Ureter (tissue), 1 donor: ENCODE measurements at places on chromosomes 3 and 15.
A peak's percentile ranks its signal among the peaks of the same experiment; 100 is the strongest.

DNA sequence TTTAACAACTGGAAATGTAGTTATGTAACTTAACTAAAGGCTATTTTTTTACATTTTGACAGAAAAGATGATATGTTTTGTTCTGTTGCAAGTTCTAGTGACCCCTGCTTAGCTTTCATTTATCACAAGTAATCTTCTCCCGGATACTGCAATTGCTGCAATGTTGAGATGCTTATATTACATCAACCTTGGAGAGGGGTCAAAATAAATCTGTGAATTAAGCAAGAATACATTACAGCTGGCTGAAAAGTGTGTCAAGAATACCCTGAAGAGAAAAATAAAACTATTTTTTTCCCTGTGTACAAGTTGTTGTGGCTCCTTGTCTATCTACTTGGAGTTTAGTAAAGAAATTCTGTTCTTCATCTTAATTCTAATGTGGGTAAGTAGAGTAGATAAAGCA lies 232.1 kb upstream of the GOLIM4 start:
- DNase-seq = no peak

DNA sequence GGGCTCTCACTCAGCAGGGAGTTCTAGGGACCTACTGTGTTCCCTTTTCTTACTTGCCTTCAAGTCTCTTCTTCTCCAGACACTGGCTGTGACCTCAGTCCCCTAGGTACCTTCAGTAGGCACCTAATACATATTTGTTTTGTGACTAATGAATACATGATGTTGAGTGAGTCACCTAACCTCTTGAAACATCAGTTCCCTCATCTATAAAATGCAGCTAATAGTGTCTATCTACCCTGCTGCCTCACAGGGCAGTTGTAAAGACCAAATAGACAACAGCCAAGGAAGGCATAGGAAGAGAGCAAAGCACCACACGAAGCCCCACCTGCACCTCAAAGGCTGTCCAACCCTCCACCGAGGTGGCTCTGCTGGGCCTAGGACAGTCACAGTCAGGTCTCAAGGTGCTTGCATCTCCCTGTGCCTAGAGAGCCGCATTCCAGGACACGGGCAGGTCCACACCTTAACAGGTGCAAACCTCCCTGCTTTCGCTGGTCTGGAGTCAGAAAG lies 29.1 kb downstream of the DAPK2 start:
- no peak for DNase-seq

DNA sequence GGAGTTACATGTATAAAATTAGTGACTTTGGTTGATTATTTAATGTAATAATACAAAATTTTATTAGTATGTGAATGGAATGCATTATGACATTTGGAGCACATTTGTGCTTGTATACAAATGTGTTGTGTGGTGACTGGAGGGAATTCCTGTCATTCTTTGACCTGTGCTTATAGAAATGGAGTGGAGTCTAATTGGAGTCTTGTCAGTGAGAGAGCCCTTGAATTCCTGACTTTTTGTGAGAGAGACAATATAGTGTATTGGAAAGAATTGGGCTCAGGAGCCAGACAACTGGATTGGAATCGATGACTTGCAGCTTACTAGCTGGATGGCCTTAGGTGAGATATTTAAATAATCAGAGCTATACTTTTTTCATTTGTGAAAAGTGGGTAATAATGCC lies 9.4 kb downstream of the TCF12 start:
- no peak for DNase-seq

- no peak for DNase-seq
Measured at GRCh38 chr3:163043074-163043473, 1546.5 kb downstream of the OTOL1 start.

DNA sequence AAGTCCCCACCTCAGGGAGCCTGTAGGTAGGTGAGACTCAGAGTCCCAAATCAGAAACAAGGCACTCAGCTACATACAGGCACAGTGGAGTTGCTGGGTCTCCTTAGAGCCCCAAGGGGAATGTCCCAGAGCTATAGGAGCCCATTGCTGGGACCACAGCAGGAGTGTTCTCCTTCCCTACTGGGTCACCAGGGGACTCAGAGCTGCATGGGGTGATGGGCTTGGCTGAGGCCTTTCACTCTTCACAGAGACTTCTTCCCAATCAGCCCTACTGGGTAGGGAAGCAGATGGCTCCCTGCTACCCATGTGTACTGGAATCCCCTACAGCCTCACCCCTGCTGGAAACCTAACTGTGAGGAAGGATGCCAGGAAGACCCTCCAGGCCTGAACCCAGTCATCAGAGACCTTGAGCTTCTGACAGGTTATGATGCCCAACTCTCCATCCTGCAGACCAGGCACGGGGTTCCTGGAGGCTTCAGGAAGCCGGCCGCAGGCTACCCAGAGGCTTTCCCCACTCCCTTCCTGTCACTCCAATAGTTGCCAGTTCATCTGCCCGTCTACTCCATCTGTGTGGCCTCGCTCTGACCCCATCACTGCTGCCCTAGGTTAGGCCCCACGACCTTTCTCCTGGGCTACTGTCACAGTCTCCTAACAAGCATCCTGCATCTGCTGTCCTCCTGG lies 24.0 kb downstream of the RASGRF1 start:
- no peak for DNase-seq

DNA sequence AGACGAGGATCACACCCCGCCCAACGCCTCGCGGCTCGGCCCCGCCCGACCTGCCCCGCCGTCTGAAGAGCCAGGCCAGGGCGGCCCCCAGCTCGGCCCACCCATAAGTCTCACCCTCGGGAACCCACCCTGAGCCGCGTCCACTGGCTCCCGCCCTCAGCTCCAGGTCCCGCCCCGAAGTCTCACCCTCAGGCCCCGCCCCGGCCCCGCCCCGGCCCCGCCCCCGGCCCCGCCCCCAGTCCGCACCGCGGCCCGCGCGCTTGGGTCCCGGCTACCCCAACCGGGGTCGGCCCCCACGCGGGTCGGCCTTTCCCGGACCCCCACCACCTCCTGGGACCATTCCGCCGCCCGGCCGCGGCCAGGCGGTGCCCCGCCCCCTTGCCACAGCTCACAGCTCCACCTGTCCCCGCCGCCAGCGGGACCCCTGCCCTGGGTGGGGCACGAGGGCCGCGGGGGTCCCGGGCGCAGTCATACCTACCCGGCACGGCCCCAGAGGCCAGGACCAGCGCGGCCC lies 489 bp downstream of the CSPG5 start:
- no peak for DNase-seq

DNA sequence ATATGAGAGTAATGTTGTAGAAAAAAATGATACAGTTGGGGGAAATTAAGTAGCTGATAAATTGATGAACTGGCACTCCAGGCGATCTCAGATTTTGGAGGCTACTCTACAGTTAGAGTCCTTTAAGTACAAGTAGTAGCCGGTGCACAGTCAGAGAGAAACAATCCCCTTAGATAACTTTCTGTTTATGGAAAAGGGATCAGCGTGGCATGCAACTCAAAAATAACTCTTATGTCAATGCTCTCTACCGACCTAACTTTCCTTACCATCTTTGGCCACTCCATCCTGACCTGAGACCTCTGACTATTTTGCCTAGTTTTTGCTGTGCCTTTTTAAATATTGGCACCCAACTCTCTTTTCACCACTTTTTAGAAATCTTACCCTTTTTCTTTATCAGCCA lies 299.6 kb downstream of the UNC13C start:
- no peak for DNase-seq

- no peak for DNase-seq
Measured at GRCh38 chr15:101161656-101162055, 90.2 kb downstream of the CHSY1 start.

GRCh38 chr3:133369068-133369440 lies 30.8 kb upstream of the BFSP2 start:
- no peak for DNase-seq

- no peak for DNase-seq
Measured at GRCh38 chr3:15535732-15536131, 14.2 kb upstream of the COLQ start.

DNA sequence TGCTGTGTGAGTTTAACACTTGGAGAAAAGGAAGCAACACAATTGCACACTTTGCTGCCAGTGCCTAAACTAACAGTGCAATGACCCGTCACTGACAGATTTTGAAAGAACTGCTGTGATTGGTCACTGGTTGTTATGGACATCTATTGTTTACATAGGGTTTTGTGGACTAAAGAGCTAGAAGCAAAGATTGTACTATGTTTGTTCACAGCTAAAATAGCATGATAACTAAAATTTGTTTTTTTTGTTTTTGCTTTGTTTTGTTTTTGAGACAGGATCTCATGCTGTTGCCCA lies 112.4 kb upstream of the GOLGA8J start:
- no peak for DNase-seq

- no peak for DNase-seq
Measured at GRCh38 chr3:146037697-146038096, 123.3 kb downstream of the PLOD2 start.

- DNase-seq = peak; percentile 56
Measured at GRCh38 chr15:62391641-62392262, 226.7 kb upstream of the C2CD4B start.

- DNase-seq = no peak
Measured at GRCh38 chr15:72062319-72062718, 55.6 kb downstream of the MYO9A start.

DNA sequence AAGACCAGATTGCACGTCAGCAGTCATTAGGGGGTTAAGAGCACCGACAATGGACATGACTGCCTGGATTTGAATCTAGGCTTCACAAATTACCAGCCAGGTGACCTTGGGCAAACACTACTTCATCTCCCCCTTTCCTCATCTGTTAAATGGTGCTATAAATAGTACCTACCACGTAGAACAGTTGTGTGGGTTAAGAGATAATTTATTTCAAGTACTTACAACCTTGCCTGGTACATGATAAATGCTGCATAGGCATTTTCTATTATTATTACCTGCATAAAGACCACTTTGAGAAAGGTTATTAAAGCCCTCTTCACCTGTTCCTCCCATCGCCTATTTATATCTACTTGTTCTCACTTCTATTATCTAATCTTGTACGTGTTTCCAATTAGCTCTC lies 64.7 kb downstream of the BTD start:
- no peak for DNase-seq

DNA sequence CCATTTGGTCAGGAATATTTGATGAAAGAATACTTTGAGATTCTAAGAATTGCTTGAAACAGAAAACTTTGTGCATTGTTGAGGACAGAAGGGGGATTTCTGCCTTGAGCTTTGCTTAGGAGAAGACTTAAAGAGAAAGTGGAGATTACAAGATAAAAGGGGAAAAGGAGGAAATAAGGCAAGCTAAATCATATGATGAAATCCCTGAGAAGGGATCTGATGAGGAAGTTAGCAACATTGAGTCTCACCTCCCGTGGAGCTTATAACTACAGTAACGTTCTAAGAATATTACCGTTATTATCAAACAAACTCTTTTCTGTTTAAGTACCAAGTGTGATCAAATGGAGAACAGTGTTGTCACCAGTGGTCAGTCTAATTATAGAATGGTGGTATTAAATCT lies 414.7 kb upstream of the NAALADL2 start:
- no peak for DNase-seq

DNA sequence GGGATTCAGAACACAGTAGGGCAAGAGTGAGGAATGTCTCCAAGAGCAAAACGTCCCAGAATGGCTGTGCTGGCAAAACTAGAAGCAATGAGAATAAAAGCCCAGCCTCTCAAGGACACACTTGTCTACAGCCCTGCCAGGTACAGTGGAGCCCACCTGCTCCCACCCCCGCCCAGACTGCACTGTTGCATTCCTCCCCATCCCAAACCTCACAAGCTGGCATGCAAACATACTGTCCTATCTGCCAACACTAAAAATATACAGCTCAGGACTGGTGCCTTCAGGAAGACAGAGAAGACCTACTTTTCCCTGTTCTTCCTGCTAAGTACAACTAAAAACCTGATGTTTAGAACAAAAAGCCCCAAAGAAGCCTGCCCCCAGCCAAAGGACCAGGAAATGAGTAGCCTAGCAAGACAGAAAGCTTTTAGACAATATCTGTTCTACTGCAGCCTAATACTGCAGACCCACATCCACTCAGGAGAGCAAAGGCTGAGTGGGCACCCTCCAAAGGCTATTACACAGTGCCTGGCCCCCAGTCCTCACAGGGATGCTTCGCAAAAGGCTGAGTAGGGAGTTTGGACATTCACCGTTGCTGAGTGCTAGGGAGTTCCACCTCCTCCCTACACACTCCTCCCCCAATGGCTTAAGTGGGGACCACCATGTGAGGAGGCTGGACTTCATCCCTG lies 13.5 kb downstream of the OCA2 start:
- DNase-seq = no peak

DNA sequence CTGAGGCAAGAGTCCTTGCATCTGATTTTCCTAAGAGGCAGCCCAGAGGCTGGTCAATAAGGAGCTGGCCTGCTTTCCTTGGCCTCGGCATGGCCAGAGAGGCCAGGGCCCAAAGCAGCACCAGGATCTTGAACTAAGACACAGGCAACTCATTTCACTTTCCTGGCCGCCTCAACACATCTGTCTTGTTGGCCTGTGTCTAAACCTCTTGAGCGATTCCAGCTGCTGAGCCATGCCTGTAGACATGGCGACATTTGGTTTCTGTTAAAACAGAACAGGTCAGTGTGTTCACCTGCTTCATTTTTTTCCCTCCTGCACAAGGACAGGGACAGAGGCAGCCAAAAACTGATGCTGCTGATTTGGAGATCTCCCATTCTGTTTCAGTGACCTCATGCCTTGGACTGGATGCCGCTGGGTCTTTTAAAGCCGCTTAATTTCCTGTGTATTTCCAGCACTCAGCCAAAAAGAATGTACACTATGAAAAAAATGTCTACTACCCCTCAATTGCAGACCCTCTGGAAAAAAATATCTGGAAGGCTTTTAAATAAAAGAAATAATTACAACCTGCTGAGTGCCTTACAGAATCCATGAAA lies 266.6 kb upstream of the ICE2 start:
- DNase-seq = peak; percentile 50

- DNase-seq = no peak
Measured at GRCh38 chr3:109696932-109697331, 359.6 kb upstream of the DPPA4 start.

GRCh38 chr3:175304404-175304803 lies 445.3 kb downstream of the NAALADL2 start:
- no peak for DNase-seq

GRCh38 chr3:74531491-74531890 lies 83.0 kb downstream of the CNTN3 start:
- DNase-seq = no peak

DNA sequence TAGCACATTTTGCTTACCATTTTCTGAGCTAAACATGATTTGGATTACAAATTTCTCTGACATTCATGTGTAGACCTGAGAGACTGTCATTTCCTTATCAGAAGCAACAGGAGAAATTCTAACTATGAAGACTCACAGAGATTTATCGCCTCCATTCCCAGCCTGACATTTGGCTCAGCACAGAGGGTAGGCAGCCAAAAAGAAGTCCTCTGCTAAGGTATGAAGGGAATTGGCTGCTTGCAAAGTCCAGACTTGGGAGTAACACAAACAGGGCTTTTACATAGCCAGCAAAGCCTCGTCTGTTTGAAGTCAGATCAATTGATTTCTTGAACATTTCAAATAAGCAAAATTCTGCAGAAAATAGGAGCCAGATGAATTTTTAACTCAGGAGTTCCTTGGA lies 57.0 kb upstream of the CMSS1 start:
- no peak for DNase-seq

- DNase-seq = no peak
Measured at GRCh38 chr3:37810848-37811247, 50.8 kb upstream of the CTDSPL start.

DNA sequence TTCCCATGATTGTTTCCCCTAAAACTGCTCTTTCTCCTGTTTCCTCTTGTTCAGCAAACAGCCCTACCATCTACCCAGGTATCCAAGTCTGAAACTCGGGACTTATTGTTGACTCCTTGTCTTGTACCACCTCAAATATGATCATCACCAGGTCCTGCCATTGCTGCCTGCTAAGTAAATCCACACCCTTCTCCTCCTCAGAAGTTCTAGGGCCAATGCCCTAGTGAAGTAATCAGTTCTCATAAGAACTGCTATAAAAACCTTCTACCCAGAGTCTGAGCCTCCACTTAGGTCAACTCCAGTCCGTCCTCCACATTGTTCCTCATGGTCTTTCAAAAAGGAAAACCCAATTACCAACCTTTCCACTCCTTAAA lies 77.0 kb upstream of the IL12A start:
- no peak for DNase-seq
